CD4-positive, alpha-beta T cell treated with Interleukin-15 for 1 hour (primary cell): ENCODE measurements at places on chromosomes 7 and 10.
A peak's percentile ranks its signal among the peaks of the same experiment; 100 is the strongest.

DNA sequence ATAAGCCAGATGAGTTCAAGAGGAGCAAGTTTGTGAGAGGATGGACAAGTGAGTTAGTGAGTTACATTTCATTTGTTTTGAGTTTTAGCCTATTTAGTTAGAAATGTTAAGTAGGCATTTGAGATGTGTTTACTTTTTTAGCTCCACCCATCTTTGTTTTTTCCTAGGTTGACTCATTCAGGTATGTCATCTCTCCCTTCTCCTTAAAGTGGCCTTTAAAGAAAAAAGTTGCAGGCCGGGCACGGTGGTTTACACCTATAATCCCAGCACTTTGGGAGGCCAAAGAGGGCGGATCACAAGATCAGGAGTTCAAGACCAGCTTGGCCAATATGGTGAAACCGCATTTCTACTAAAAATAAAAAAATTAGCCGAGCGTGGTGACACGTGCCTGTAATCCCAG lies 71.2 kb downstream of the BMPR1A start:
- DNase-seq = no peak

DNA sequence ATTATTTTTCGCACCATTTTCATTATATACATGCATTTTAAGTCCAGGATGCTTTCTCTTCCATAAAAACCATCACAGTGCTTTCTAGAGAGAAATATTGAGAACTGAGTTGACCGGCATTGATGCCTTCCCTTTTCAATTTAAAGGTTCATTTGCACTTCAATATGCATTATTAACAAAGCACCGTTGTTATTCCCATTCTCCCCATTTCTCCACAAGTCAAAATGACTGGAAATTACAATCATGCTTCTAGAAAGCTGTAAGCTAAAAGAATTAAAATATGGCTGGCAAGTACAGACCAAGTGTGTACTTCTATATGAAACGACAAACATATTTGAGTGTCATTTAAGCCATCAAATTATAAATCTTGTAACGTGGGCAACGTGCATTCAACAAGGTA lies 219.5 kb downstream of the FANK1 start:
- no peak for DNase-seq

- no peak for DNase-seq
These were observed 1.7 kb downstream of the SHTN1 start for GRCh38 chr10:117003336-117003735.

DNA sequence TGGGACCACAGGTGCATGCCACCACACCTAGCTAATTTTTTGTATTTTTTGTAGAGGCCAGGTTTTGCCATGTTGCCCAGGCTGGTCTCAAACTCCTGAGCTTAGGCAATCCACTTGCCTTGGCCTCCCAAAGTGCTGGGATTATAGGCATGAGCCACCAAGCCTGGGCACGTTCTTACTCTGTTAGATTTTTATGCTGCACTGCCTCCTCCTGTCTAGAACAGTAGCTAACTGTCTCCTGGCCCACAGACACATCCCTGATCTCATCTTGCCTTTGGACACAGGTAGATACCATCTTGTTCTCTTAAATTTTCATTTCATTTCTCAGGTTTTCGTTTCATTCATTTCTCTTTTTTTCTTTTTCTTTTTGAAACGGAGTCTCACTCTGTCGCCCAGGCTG lies 41.1 kb downstream of the BLVRA start:
- DNase-seq = no peak

GRCh38 chr10:59752278-59752940 lies 846 bp downstream of the MRLN start:
- no peak for DNase-seq

GRCh38 chr7:47621979-47622561 lies 40.2 kb upstream of the TNS3 start:
- no peak for DNase-seq

DNA sequence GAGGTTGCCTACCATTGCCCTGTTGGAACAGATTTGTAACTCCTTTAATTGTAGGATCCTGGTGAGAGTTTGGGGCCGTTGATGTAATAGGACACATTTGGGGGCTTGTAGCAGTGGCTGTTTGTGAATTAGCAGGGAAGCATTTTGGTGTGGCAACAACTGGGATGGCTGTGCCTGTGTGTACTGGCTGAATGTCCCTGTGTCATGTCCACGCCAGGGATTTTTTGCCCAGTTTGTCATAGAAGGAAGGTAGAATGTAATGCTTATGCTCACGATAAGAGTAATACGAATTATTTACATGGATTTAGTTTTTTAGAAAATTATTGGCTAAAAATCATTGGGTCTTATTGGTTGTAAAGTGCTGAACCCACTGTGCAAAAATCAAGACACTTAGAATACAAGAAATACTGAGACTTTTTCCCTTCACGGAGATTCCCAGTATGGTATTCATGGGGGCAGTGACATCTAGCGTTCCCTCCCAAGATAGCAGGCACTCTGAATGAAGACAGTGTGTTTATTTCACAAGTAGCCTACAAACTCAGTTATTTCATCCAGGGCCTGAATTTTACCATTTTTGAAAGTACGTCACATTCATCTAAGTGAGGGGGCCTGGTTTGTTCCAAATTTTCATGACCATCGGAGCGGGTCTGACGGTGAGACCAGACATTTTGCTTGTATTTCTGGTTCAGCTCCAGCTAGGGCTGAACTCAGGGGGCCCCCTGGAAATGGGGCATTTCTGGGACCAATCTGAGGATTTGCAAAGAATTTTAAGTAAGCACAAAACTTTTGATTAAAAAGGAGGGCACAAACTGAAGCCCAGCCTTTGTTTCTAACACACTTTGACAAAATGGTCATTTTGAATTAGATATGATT lies 74.7 kb downstream of the CACNB2 start:
- no peak for DNase-seq

- no peak for DNase-seq
These were observed 248.5 kb upstream of the GRB10 start for GRCh38 chr7:51031216-51031615.

DNA sequence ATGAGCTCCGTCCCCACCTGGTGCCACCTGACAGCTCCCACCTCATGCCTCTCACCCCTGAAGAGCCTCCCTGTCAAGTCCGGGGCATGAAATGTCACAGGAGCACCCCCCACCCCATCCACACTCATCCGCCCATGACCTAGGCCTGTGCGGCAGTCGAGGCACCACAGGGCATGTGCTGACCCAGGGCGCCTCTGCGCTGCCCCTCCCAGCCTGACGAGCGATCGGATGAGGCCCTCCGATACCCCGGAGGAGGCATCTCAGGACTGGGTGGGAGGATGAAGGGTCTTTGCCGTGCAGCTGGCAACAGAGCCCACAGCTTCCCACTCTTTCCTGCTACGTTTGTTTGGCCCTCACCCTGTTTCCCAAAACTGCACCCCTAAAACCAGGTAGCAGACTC lies 184.4 kb upstream of the TCERG1L start:
- no peak for DNase-seq

DNA sequence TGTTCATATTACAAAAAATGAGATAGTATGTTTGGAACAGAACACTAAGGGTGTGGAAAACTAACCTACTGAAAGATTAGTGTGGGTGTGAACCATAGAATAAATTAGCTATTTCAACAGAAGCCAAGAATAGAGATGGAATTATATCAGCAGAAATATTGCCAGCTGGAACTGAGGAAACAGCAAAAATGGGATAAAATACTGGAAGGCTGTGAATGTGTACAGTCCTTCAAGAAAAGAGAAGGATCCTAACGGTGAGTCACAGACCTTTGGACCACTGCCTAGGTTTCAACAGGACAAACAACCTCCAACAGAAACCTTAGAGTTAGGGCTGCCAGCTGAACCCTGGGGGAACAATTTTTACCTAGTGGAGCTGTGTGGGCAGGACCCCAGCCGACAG lies 395.0 kb downstream of the ZWINT start:
- no peak for DNase-seq

DNA sequence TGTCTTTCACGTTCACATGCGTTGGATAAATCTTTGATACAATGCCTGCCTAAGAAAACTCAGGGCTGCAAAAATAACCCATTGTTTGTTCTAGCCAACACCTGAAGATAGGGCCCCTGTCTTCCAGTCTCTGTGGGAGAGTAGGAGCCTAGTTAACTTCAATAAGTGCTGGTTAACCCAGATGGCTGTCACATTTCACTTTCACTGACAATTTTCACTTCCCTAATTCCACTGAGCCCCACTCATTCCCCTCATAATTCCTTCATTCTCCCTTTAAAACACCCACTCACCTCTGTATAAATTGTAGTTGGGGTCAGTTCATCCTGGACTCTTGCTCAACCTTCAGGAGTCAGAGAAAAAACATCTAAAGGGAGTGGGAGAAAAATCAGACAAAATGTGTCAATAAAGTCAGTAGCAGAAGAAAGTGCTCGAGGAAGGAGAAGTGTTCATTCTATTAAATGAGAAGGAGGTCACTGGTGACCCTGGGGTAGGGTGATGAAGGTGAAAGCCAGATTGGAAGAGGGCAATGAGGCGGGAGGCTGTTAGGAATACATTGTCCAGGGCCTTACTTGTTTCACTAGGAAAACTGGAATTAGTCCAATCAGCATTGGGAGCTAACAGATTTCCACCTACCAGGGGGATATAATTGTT lies 51.2 kb upstream of the ABI1 start:
- DNase-seq = no peak

DNA sequence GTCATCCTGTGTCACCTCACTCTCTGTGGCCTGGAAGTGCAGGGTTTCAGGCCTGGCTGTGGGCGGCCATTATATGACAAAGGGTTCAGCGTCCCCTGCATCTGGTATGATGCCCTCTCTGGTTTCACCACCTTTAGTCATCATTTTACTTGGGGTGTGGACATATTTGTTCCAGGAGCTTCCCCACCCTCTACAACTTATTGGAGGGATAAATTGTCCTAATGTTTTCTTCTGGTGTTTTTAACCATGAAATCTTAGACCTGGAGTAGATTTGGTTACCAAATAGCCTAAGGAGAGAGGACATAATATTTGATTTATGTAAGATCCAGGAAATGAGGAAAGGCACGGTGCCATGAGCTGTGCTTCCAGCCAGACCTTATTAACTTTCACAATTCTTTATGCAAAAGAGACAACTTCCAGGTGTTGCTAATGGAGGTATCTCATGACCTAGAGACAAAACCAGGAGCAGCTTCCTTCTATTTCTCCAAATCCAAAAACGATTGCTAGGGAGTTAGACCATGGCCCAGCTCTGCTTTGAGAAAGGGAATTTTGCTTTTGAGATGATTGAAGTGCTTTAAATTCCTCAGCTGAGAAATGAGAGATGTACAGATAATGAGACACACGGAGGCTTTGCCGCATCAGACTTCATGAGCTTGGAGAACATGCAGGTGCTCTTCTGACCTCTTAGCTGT lies 20.9 kb downstream of the WBP1L start:
- DNase-seq = no peak

GRCh38 chr10:95906677-95907455 lies 909 bp upstream of the CC2D2B start:
- no peak for DNase-seq

DNA sequence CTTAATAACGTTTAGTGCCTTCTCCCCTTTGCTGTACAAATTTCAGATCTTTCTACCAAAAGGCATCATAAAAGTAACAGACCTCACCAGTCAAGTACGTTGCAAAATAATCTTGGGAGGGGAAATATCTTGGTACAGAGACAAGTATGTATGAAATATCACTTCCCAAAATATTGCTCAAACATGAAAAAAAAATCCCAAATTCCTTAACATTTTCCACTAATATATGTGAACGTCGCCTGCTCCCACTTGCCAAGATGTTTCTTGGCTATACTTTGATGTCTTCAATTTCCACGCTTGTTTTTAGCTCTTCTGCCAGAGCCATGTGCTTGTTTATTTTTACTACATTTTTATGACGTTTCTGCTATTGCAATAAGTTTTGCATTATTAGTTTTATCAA lies 223.5 kb downstream of the PLXNA4 start:
- DNase-seq = no peak

- DNase-seq = no peak
These were observed 39.5 kb upstream of the PRKG1 start for GRCh38 chr10:51034769-51035168.

DNA sequence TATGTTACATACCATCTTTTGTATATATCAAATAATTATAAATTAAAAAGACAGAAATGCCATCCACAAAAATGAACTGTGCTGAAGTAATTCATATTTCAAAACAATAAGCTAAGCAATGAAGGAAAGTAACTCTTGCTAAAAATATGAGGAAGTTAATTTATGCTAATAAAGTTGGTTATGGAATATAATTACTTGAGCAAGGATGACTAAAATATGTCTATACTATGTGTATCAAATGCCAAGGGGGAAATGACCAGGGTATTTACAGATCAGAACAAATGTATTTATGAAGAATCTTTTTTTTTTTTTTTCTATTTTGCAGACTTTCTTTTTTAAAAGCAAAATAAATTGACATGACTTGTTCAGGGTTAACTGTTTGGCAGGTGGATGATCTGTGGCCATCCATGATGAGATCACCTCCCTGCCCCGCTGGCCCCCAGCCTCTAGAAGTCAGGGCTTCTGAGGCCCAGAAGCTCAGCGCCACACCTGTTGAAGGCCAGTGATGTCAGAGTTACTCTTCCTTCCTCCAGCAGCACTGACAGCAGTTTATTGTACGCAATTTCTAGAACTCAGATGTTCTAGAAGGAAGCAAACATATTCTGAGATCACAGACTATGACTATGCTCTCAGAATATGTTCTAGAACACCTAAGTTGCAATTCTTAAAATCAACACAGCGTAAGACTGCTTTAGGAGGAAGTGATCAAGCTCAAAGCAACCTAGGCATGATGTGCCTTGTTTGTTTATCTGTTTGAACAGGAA lies 196.1 kb upstream of the KLF14 start:
- DNase-seq = peak; percentile 79

- DNase-seq = no peak
These were observed 113.1 kb downstream of the ZMIZ1 start for GRCh38 chr10:79181698-79182521.

GRCh38 chr7:16741676-16742075 lies 11.9 kb upstream of the TSPAN13 start:
- no peak for DNase-seq

- DNase-seq = no peak
These were observed 15.4 kb downstream of the PAXIP1 start for GRCh38 chr7:154987571-154987970.

DNA sequence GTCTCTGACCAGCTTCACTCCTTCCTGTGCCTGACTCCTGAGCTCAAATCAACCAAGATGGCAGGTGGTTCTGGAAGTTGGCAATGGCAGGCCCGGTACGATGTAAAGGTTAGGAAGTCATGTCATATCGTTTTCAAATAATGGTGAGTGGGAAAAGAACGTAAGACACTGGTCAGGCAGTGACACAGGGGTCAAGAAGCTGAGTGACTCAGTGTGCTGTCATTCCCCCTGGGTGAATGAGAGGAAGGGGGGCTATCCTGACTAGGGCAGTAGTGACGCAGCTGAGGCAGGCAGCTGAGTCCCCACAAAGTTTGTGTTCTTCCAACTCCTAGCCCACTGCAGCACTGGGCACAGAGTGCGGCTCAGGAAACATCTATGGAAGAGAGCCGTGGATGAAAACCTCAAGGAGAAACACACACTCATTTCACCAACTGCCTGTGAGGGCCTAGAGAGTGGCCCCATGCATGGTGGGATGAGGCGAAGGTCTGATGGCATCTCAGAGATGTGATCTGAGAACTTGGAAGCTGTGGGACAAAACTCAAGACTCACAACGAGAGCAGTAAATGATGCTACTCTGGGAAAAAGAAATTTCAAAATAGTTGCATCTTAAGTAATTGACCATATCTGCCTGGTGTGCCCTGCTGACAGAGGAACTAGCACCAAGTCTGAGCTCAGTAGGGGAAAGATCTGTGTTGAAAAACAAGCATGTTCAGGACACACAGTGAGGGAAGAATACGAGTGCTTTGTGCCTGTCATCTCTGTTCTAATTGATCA lies 23.2 kb downstream of the CREB3L2 start:
- no peak for DNase-seq
